ENCODE measurements at places on chromosomes 13 and 19.
A peak's percentile ranks its signal among the peaks of the same experiment; 100 is the strongest.

GRCh38 chr19:46239193-46240024 lies 9.9 kb downstream of the IGFL1 start:
- DNase-seq = no peak

- peak; percentile 25 for DNase-seq
These were observed 10.5 kb downstream of the NAXD start for GRCh38 chr13:110625771-110626321.

- DNase-seq = peak; percentile 77
These were observed 18.1 kb downstream of the MCF2L start for GRCh38 chr13:112986946-112987681.

GRCh38 chr19:19031891-19032290 lies 1.4 kb downstream of the SUGP2 start:
- DNase-seq = no peak

- DNase-seq = no peak
These were observed 66.5 kb downstream of the SIAH3 start for GRCh38 chr13:45784755-45785675.

- DNase-seq = peak; percentile 64
These were observed 1.1 kb upstream of the SSBP4 start for GRCh38 chr19:18418029-18418482.

All from left hindlimb (tissue), 1 donor.